ENCODE measurements at places on chromosomes 13 and 19. TPM values are rescaled to one million over a fixed set of nuclear protein-coding genes. Genes with fewer than 3 reads are reported as not detected.

CLDND2 gene
- 1.2 TPM for polyA plus RNA-seq

FFAR1 gene
- not detected for polyA plus RNA-seq

DNA sequence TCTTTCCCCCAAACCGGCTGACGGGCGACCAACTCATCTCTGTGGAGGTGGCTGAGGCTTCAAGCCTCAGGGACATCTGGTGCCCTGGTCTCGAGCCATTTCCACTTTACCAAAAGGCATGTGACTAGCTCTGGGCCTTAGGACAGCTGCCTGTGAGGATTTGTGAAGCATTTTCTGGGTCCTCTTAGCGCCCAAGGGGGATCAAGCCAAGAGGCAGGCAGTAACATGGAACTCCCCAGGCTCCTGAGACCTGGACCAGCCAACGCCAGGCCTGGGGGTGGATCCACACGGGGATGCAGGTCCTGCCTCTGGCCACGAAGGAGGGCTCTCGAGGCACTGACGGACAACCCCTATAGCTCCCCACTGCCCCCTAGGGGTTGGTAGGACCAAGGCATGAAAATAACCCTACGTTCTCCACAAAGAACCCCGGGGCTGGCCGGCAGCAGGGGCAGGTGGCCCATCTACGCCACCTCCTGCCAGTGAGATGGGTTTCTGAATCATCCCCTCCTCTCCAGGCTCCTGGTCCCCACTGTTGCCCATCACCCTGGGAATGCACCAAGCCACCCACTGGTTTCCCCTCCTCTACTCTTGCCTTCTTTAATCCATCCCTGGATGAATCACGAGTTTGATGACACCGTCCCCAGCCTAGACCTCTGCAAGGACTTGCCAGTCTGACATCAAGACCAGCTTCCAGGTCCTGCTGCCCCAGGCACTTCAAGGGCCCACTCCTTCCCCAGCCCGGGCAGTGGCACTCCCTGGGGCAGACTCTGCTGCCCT is 7.0 kb upstream of the MYDGF start:
- DNase-seq: no peak

DNA sequence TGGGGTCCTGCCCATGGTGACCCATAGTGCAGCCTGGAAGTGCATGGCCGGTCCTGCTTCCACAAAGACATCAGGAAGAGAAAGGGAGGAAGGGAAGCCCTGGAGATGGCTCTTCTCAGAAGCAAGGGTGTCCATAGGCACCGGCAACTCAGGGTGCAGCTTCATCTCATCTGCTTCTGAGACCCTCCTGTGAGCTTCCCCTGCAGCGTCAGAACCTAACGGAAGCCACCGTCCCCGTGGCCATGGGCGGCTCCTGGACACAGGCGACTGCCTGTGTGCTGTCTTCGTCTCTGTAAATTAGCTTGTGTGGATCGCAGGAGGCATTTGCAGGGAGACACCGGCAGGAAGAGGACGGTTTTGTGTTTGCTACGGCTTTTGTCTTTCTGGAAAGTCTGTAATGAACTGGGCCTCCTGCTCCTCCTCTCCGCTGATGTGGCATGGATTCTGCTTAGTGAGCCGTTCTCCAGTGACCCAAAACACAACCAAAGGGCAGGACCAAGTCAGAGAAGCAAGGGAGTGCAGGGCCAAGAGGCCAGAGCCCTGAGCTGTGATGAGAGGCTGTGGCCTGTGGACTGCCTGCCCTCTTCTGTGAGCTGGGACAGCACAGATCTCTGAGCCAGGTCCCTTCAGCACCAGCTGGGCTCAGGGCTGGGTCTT is 2.5 kb downstream of the ATP4B start:
- DNase-seq: no peak

DNA sequence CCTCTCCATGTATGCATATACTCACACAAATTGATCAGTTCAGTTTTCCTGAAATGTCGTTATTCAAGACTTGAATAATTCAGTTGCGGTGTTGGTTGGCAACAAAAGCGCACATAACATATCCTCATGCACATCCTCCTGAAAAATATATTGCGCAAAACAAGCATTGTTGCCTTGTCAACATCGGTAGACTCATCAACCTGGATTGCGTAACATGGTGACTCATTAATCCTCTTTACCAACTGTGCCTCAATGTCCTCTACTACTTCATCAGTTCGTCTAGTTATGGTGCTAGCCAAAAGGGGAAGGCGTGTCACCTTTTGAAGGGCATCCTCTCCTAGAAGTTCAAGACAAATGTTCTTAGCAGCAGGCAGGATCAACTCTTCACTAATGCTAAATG is 357.7 kb downstream of the LMO7 start:
- no peak for DNase-seq

DNA sequence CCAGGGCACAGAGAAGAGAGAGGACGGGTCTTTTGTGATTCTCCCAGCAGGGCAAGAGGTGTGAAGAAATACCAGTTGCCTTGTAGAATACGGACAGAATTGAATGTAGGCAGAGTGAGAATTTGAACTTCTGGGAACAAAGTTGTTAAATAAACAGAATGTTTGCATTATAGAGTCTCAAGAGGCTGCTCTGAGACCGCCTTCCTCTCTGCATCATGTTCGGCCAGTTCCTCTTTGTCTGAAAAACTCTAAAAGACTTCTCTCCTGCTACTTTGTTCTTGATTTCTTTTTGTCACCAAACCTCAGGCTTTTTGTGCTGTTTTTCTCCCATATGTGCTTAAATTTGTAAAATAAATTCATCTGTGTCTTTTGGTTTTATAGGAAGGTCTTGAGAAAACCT is 256.4 kb downstream of the DLEU7 start:
- DNase-seq: peak; percentile 77

- DNase-seq: no peak
Measured at GRCh38 chr19:13526552-13526951, 20.3 kb upstream of the CACNA1A start.

- peak; percentile 33 for DNase-seq
Measured at GRCh38 chr19:52786078-52786463, 520 bp downstream of the ZNF600 start.
